ENCODE measurements at places on chromosomes 16 and 17.

DNA sequence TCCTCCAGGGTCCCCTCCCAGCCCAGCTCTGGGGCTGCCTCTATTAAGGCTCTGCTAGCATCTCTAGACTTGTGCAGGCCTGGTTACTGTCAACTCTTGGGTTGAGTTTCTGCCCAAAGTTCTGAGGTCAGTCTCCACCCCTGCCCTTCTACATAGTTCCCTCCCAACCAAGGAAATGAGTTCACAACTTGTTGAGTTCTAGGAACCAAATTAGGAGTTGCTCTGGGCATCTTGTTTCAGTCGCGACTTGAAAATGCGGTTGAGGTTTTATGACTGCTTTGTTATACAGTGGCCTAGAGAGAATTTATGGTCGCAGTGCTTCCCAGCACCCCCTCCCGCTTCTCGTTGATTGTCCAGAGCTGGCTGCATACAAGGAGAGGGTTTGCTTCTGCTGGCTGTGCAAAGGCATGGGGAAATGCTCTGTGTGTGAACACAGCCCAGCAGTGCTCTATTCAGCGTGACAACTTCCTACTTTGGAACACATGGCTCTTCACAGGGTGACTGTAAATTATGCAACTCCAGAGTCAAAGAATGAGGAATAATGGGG, 20.2 kb downstream of the GNAO1 start:
- DNase-seq: no peak

- no peak for DNase-seq
Observed at GRCh38 chr16:2497116-2497630, 16.6 kb upstream of the ATP6V0C start.

DNA sequence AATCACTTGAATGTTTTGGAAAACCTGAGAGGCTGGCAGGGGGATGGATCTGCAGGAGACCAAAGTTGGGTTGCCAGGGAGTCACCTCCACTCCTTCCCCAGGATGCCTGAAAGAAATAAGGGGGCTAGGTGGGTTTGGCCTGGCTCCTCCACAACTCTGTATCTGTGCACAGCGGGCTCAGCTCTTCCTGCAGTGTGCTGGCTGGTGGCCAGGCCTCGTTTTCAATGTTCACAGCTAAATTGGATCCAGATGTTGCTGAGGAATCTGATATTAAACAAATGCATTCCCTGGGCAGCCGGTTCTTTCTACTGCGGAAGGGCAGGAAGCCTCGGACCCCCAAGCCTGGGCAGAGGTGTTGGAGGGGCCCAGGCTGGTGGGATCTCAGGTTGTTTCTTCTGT, 106.2 kb downstream of the N4BP1 start:
- no peak for DNase-seq

GRCh38 chr16:81866820-81867440, 87.8 kb downstream of the PLCG2 start:
- DNase-seq: no peak

DNA sequence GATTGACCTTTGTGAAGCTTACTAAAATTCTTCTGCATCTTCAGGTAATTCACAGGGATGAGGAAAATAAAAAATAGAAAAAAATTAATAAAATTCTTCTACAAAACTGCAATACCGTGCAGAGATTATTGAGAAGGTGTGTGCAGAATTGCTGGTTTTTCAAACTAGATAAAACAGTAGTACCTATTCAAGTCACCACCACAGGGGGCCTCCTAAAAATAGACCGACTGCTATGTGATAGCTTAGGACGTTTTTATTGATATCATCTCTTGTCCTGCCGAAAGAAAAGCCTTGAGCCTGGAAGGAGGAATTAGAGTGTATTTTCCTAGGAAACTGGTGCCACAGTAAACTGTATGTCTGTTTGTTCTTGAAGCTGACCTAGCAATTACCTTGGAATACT, 325.9 kb downstream of the ZFHX3 start:
- no peak for DNase-seq

DNA sequence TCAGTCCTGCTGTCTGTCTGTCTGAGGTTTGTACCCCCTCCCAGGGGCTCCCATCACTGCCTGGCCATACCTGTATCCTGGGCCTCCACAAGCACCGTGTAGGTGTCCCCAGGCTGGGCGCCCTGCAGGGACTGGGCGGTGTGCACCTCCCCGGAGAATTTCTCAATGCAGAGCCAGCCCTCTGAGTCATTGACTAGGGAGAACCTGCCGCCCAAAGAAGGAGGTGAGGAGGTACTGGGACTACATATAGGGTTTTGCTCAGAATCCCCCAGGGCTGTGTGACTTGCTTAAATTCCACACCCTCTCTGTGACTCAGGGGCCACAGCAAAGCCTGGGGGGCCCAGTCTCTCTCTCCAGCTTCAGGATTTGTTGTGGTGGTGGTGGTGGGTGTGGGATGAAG, 7.6 kb downstream of the CDH16 start:
- no peak for DNase-seq

- DNase-seq: no peak
Observed at GRCh38 chr17:54029986-54030385, 207.3 kb downstream of the KIF2B start.

GRCh38 chr17:7656958-7657609, 6.4 kb downstream of the ATP1B2 start:
- DNase-seq: no peak

GRCh38 chr17:76407509-76407908, 23.1 kb downstream of the SPHK1 start:
- no peak for DNase-seq

DNA sequence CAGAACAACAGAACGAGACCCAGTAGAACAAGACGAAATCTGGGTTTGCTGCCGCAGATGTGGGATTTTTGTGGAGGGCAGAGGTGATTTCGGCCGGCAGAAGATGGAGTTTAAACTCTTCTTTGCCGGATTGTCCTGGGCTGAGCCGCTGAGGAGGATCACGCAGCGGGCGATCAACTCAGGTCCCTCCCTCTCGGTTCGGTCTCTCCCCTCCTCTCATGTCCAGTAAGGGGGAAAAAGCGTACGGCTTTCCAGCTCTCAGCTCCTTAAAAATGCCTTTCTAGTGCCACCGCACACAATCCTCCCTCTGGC, 2.5 kb downstream of the PHF12 start:
- DNase-seq: no peak

DNA sequence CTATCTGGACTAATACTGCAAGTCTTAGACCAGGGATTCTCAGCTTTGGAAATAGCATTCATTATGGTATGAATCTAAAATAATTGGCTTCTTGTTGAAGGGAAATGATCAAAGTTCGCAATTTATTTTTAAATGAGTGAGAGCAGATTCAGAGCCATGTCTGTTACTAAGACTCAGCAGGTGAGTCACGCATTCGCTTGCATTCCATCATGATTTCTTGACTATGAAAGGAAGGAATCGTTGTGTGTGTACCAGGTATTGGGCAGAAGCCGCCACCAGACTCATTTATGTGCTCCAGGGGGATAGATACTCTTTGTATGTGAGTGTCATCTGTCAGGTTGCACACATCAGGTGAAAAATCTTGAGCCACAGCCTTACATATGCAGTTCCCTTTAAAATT, 10.8 kb downstream of the GSG1L2 start:
- no peak for DNase-seq

- DNase-seq: no peak
Observed at GRCh38 chr17:15255713-15256454, 9.2 kb downstream of the PMP22 start.

GRCh38 chr17:59483860-59484259, 81.5 kb upstream of the DHX40 start:
- DNase-seq: no peak

DNA sequence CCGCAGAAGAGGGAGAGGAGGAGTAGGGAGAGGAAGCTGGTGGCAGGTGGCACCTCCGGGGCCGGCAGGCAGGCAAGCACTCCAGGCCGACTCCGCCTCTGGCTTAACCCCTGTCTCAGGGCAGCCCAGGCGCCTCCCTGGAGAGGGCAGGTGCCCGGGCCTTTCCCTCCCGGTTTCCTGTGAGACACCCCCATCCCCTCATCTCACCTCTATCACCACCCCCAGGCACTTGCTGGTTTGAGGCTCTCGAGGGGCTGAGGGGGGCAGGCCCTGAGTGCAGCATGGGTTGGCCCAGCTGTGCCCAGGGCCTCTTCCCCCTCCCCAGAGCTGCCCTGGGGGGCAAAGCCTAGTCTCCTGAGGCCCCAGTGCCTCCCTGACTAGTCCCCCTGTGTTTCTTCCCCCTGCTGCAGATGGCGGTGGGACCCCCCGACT, 6.0 kb downstream of the DOC2A start:
- no peak for DNase-seq

- DNase-seq: no peak
Observed at GRCh38 chr16:88692861-88693260, 6.6 kb upstream of the SNAI3 start.

DNA sequence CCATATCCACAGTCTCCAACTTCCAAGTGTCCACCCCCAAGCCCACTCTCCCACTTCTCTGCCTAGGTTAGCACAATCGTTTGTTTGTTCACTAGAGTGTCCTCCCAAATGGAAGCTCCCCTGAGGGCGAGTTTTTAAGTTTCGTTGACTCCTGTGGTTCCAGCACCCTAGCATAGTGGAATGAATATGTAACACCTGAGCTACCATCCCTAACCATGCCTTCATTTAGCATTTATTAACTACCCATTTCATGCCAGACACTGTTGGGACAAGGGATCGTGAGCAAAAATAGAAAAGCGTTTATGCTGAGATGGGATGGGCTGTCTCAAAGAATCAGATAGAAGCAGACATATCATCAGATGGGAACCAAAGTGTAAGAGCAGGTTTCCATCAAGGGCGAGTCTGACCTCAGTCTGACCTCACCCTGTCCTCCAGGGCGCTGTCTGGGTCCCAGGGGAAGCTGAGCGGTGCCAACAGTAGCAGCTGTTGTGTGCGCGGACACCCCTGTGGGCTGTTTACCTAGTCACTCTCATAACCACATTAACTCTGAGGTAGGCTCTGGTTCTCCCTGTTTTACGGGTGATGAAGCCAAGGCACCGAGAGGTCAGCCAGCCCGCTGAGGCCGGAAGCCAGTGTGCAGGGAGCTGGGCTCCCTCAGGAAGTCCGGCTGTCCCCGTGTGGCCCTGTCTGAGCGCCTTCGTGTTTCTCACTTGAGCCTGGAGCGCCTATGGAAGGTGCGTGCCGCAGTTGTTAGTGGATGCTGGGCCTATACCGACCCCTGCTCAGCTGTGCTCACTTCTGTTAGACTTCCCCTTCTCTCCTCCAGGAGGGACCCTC, 6.2 kb downstream of the CNP start:
- DNase-seq: no peak

DNA sequence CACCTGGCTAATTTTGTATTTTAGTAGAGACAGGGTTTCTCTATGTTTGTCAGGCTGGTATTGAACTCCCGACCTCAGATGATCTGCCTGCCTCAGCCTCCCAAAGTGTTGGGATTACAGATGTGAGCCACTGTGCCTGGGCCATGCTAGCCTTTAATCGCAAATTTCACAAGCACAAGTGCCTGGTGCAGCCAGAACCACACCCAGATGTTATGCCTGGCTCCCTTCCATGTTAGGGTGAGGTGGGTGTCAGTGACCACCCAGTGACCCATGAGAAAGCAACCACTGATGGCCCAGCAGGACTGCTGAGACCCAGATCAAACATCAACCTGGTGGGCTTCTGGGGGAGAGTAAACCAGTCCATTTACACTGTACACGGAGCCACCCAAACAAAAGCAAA, 241.9 kb downstream of the CDH11 start:
- DNase-seq: no peak

GRCh38 chr16:80033783-80034468, 433.4 kb upstream of the MAF start:
- DNase-seq: no peak

DNA sequence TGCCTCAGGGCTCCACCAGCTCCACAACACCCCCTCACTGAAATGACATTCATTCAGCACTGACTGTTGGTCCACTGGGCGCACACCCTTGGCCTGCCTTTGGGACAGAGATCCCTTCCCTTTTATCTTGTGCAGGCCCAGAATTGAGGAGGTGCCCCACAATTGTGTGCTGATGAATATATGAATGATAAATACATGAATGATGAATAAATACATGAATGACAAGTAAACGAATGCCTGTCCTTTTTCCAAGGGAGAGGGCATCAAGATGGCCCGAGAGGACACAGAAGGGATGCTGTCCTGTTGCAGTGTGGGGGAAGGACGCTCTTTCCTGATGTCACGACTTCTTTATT, 5.7 kb downstream of the CCR7 start:
- DNase-seq: no peak

DNA sequence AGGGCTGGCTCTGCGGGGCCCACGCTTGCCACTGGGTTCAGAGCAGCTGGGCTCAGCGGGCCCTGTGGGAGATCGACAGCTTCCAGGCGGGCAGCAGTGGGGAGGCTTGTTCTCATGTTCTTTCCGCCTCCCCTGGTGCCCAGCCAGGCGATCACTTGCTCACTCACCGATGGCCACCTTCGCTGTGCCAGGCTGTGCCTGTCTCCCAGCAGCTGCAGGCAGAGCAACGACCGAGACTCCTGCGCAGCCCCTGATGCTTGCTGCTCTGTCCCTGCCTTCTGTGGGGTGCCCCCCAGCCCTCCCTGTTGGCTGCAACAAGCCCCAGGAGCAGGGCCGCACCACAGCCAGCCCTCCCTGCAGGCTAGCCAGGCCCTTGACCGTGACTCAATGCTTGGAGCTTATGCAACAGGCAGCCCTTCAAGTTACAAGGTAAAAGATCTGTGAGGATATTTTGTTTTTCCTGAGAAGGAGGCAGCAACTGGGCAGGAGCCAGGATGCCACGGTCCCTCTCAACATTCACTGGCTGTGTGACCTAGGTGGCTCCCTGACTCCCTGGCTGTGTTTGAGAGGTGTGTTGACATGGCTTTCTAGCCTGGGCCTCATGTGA, 9.6 kb upstream of the SPNS2 start:
- no peak for DNase-seq

DNA sequence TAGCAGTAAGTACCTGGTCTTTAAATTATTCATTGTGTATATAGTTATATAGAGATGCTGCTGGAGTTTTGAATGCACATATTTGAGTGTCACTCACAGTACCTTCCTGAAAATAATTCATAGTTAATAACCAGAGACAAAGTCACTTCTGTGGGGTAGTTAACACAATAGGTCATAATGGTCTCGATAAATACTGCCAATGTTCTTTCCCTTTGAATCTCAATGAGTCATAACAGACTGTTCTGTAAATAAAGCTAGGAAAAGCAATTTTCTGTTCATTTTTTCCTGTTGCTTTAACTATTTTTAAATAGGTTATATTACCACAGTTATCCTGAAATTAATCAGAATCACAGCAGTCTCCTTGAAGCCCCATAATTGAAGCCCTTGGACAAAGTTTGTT, 87.2 kb downstream of the MAP2K4 start:
- no peak for DNase-seq

- DNase-seq: peak; percentile 35
Observed at GRCh38 chr17:76384987-76385891, 830 bp downstream of the SPHK1 start.

- no peak for DNase-seq
Observed at GRCh38 chr16:9723136-9723535, 459.1 kb downstream of the GRIN2A start.

- no peak for DNase-seq
Observed at GRCh38 chr16:59478838-59479237, 744.7 kb upstream of the GOT2 start.

- DNase-seq: peak; percentile 84
Observed at GRCh38 chr16:714558-715476, at the start of gene METRN. TSS of gene METRN (plus strand) at chr16:715118. CDS start at chr16:715290, 172 bp downstream.

GRCh38 chr16:69691980-69692911, 34.1 kb downstream of the NQO1 start:
- DNase-seq: no peak
